Heart left ventricle (tissue), 16 donors: ENCODE measurements at places on chromosomes 1 and 21.

DNA sequence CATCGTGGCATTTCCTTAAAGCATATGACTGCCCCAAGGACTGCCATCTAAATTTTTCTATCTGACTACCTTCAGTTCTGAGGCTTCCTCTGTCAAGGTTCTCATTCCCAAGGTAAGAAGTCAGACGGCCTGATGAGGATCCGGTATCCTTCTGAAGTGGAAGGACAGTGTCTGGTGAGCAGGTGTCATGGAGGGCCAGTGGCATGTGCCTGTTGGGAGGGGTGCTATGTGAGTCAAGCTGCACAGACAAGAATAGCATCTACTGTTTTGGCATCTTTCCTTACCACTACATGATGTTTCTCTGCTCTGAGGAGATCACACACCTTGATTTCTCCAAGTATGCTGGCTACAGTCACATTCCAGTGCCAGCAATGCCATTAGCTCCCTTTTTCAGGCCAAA, 99.6 kb upstream of the RGS1 start:
- H3K4me3 ChIP-seq = no peak overlapping the region
- DNase-seq = no peak
- peak overlapping the region; percentile 44 for H3K27ac ChIP-seq
- H3K27me3 ChIP-seq = no peaks in the 10 kb centered on the region

- H3K4me3 ChIP-seq = no peak overlapping the region
- no peak for DNase-seq
- peaks cover 4% of the 10 kb centered on the region for H3K4me1 ChIP-seq
- no peak overlapping the region for H3K27ac ChIP-seq
- no peaks in the 10 kb centered on the region for H3K36me3 ChIP-seq
- H3K27me3 ChIP-seq = no peaks in the 10 kb centered on the region
These were observed 10.3 kb upstream of the EVI5 start for GRCh38 chr1:92795166-92795565.

DNA sequence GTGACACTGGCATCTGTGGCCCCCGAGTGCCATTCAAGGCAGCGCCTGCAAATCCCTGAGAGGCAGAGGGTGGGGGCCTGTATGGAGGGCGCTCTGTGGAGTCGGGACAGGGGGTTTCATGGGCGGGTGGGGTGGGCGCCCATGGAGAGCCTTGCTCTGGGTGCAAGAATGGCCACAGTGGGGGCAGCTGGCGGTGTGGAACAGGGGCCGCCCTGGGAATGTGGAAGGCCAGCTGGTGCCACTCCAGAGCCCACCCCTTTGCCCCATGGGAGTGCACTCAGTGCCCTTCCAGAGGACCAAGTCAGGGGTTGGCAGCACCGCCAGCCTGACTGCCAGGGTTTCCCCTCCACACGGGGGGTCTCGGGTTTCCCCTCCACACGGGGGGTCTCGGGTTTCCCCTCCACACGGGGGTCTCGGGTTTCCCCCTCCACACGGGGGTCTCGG, 55.0 kb upstream of the TRAPPC10 start:
- no peak overlapping the region for H3K4me3 ChIP-seq
- H3K27me3 ChIP-seq = no peaks in the 10 kb centered on the region
- H3K36me3 ChIP-seq = no peaks in the 10 kb centered on the region
- H3K4me1 ChIP-seq = peaks cover 17% of the 10 kb centered on the region

DNA sequence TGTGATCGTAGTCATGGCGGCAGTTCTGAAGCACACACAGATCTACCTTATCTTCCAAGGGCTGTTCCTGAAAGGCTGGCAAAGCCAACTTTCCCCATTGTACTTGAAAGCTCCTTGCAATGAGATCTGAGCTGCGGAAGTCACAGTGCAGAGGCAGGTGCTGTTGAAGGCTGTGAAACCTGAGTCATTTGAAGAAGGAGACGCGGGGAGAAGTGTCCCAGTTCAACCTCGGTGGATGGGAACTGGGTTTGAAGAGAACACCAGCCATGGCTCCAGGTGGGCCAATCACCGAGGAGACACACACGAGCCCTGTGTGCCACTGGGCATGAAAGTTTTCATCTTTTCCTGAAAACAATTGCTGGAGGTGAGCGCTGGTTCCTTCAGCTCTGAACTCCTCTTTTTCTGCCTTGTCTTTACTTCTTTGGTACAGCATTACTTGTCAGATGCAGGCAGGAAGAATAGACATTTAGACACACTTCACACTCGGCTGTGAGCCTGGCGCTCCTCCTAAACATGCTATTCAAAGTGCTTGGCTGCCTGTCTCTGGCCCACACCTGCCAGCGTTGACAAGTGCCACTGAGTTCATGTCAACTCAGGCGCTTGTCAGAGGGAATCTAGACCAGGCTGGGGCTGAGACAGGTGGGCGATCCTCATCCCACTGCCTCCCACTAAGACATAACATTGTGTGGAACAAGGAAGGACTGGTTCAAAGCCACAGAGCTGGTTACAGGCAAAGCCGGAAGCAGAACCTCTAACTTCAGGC, 25.7 kb upstream of the PDE9A start:
- no peaks in the 10 kb centered on the region for H3K4me1 ChIP-seq
- no peaks in the 10 kb centered on the region for H3K27me3 ChIP-seq
- peak; percentile 84 for DNase-seq
- H3K4me3 ChIP-seq = no peak overlapping the region
- no peaks in the 10 kb centered on the region for H3K36me3 ChIP-seq

DNA sequence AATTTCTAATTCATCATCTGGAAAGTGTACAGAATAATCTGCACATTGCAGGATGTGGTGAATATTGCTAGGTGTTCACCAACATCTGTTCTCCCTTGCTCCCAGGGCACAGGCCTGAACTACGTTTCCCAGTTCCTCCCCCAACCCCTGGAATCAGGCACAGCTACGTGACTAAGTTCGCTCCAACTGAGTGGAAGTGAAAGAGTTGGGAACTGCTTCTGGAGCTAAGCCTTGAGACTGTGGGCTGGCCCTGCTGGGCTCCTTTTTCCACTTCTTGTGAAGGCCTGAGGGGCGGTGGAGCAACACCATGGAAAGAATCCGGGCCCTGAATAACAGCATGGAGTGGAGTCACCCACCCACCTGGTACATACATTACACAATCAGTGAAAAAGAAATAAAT, 534.6 kb downstream of the SMYD3 start:
- no peaks in the 10 kb centered on the region for H3K4me1 ChIP-seq
- H3K27ac ChIP-seq = no peak overlapping the region
- H3K27me3 ChIP-seq = no peaks in the 10 kb centered on the region
- H3K4me3 ChIP-seq = no peak overlapping the region

DNA sequence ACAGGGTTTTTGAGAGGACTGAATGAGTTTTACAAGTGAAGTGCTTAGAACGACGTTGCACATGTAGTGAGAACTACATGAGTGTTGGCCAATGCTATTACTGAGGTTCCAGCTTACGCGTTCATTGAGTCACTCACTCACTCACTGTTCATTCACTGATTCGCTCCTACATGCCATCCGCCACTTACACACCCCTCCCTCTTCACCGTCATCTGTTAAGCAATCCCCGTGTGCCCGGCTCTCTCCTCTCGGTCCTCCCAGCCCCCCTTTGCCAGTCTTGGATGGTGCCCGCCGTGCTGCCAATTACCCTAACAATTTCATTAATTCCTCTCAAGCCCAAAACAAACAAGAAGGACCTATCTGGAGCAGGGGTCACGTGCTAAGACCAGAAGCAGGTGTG, 27.3 kb upstream of the EPHA2 start:
- DNase-seq = no peak
- H3K36me3 ChIP-seq = no peaks in the 10 kb centered on the region
- H3K4me3 ChIP-seq = no peak overlapping the region
- H3K27me3 ChIP-seq = no peaks in the 10 kb centered on the region
- no peak overlapping the region for H3K27ac ChIP-seq

GRCh38 chr1:112040891-112041740, 51.6 kb upstream of the KCND3 start:
- H3K27me3 ChIP-seq = no peaks in the 10 kb centered on the region
- no peaks in the 10 kb centered on the region for H3K4me1 ChIP-seq
- no peak overlapping the region for H3K4me3 ChIP-seq
- no peak overlapping the region for H3K27ac ChIP-seq
- no peak for DNase-seq

DNA sequence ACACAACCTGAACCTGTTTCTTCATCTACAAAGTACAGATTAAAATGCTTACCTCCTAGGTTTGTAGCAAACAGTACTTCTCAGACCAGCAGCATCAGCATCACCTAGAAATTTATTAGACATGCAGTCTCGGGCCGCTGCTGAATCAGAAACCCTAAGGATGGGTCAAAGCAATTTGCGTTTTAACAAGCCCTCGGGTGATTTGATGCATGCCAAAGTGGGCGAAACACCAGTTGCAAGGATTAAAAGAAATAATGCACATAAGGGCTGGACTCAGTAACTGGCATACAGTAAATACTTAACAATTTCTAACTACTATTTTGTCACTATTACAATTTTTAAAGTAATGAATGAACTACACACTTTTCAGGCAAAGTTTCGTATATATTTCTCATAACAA, 47.5 kb downstream of the SH3GLB1 start:
- no peak overlapping the region for H3K4me3 ChIP-seq
- no peaks in the 10 kb centered on the region for H3K4me1 ChIP-seq
- H3K36me3 ChIP-seq = peaks cover 4% of the 10 kb centered on the region
- no peak for DNase-seq
- H3K27ac ChIP-seq = no peak overlapping the region
- H3K27me3 ChIP-seq = no peaks in the 10 kb centered on the region

GRCh38 chr1:150760013-150760412, 5.6 kb downstream of the CTSS start:
- H3K27me3 ChIP-seq = no peaks in the 10 kb centered on the region
- no peaks in the 10 kb centered on the region for H3K4me1 ChIP-seq
- DNase-seq = no peak
- H3K4me3 ChIP-seq = no peak overlapping the region
- H3K27ac ChIP-seq = no peak overlapping the region
